Muscle of back (tissue), 13 donors: ENCODE measurements at places on chromosomes 11 and 22.

DNA sequence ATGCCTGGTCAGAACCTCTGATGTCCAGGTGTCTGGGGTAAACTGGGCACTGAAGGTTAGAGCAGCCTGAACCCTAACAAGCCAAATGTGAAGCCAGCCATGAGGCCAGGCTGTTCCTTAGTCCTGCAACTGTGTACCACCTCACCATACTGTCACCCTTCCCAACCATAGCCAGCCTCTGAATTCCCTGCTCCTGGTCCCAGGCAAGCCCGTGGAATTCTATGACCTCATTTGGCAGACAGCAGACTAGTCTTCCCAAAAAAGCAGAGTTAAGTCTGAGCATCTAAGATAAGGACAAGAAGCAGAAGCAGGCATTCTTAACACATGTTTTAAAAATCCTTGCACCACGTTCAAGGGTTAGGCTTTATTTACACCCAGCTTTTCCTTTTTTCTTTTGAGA is 134.8 kb downstream of the C11orf58 start:
- no peak for DNase-seq

GRCh38 chr11:128201009-128201408 is 386.3 kb downstream of the ETS1 start:
- DNase-seq = no peak

- DNase-seq = no peak
Observed at GRCh38 chr11:17917556-17917955, 95.3 kb downstream of the SERGEF start.

DNA sequence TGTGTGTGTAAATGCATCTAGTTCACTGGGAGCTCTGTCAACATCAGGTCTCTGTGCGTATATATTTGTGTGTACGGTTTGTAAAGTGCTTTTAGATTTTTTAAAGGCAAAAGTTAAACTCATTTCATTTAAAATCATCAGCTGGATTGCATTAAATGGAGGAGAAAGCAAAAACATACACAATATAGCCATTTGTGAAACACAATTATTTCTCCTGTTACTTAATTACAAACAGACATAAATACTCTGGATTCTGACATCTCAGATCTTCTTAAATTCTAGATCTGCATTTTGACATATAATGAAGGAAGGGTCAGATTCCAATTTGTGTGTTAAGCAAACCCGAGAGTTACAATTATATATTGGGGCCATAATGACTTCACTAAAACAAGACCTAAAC is 275.4 kb upstream of the NARS2 start:
- DNase-seq = no peak

GRCh38 chr11:76209375-76209972 is 3.2 kb upstream of the WNT11 start:
- peak; percentile 68 for DNase-seq

DNA sequence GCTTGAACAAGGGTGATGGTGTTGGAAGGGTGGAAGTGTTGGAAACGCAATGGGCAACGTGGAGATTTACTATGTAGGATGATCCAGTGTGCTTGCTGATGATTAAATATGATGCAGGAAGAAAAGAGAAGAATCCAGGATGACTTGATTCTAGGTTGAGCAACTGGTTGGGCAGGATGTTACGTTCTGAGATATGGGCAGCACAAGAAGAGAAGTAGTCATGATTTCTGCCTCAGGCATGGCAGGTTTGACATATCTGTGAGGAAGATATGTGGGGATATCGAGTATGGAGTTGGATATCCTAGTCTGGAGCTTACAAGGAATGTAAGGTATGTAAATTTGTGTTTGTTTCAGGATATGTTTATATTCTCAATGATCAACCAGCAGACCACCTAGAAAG is 1.9 kb downstream of the OR52K1 start:
- no peak for DNase-seq

GRCh38 chr11:14585438-14585837 is 58.2 kb upstream of the PDE3B start:
- DNase-seq = no peak

DNA sequence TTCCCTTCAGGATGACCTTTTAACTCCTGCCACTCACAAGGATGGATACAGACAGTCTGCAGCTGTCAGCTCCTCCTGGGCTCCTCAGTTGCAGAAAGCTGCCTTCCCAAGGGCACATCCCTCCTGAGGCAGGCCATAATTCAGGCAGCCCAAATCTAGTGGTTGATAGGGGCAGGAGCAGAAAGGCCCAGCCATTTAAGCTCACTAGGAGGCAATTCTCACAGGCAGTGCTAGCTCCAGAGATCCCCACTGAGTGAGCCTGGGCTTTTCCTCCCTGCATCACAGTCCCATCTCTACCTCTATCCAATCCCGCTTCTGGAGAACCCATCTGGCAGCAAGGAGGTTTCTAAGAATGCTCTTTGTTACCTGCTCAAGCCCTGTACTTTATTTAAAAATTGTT is 200.6 kb downstream of the ARHGAP42 start:
- DNase-seq = no peak

GRCh38 chr11:114683007-114683406 is 4.7 kb downstream of the NXPE2 start:
- no peak for DNase-seq

DNA sequence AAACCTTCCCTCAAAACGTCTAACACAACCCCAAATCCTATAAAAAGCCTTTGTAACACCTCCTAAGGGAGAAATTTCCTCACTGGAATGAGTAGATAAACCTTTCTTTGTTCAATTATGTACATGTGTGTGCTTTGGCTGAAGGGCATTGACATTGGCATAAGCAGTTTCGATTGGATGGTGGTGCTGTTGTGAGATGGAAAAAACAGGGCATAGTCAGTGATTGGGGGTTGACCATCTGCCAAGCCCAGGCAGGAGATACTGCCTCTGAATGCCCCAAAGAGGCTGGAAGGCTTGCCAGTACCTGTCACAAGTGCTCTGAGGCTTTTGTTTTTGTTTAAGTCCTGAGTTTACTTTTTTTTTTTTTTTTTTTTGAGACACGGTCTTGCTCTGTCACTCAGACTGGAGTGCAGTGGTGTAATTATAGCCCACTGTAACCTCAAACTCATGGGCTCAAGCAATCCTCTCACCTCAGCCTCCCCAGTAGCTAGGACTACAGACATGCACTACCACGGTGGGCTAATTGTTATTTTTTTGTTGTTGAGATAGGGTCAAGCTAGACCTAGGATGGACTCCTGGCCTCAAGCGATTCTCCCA is 1.2 kb upstream of the CCDC117 start:
- no peak for DNase-seq

DNA sequence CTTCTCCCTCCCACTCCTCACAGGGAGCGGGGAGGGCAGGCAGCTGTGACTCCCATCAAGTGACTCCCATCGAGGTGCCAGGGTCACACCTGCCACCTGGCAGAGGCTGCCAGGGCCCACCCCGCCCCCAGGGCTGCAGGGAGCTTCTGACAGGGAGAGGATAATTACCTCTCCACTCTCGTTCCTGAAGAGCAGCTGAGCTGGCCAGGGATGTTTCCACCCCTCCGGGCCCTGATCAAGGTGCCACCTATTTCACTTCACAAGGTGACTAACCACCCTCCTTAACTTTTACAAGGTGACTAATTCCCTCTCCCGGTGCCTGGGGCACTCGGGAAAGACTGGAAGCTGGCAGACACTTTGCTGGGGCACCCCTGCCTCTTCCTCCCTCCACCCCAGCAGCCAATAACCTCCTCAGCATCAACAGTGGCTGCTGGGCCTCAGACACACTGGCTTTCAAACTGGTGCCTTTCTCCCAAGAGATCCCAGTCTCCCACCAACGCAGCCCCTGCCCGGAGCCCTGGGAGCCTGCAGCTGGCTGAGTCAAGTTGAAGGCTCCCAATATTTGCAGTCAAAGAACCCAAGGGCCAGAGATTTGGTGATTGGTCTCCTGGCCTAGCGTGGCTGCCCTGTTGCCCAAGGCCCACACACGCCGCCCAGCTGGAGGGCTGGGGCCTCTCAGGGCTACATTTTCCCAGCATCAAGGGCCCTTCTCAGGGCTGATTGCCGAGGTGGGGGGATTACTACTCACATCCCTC is 22.0 kb upstream of the MYRF start:
- DNase-seq = no peak

DNA sequence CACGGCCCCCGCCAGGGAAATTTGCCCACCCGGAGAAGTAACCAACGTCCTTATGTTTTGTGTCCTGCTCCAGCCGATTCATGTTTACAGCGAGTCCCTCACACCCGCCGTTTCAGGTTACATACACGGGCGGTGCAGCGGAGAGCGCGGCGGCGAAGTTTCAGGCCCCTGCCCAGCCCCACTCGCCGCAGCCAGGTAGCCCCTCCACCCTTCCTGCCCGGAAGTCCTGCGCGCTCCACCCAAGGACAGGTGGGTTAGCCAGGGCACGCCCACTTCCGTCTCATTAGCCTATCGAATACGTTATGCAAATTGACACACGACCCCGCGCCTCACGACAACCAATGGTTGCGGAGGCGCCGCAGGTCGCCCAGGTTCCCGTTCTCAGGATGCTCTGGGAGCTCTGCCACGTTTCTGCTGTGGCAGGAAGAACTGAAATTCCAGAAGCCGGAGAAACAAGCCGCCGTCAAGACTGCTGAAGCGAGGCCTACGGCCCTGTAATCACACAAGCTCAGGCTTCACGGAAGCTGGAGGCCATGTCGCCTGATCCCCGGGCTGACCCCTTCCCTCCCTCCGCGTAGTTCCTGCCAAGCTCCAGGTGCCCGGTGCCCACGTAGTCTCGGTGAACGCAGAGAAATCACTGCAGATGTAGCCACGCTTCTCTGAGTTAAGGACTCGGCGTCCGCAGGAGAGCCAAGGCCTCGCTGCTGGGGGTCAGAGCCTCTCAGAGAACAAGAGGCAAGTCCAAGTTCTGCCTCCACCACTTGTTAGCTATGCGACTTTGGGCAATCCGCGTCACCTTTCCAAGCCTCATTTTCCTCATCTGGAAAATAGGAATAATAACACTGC is 22.4 kb upstream of the MYH9 start:
- peak; percentile 80 for DNase-seq

GRCh38 chr11:94217705-94218104 is 86.7 kb upstream of the IZUMO1R start:
- DNase-seq = no peak

- no peak for DNase-seq
Observed at GRCh38 chr22:35726398-35726797, 8.7 kb downstream of the APOL5 start.

DNA sequence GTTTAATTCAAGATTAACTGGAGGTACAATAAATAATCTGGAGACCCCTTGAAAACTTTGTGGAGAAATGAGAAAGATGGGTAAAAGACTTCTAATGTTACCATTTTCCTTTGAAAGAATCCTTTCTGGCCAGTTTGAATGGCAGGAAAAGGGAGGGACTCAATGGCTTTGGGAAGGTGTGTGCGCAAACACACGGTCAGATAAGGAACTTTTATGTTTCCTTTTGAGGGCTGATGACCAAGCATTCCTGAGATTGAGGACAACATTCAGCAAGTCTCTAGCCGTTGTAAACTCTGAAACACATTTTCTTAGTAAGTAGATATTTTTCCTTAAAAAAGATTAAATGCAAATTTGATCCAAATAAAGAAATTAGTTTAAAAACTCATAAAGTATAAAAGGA is 909.7 kb upstream of the TENM4 start:
- no peak for DNase-seq

DNA sequence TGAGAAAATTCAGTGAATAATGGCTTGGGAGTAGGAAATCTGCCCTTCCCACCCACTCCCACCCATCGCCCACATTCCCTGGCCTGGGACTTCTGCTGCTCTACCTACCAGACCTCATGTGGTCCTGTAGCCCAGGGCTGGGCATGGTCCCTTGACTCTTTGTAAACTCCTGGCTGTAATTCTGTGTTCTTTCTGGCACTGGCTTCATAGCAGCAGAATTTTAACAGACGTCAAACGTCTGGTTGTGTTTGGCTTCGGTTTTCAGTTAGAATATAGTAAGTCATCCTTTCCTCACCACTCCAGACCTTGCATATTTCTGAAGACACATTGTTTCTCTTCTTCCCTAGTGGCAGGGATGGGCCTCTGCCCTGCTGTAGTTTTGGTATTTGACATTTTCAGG is 210.6 kb downstream of the CSNK2A3 start:
- no peak for DNase-seq

DNA sequence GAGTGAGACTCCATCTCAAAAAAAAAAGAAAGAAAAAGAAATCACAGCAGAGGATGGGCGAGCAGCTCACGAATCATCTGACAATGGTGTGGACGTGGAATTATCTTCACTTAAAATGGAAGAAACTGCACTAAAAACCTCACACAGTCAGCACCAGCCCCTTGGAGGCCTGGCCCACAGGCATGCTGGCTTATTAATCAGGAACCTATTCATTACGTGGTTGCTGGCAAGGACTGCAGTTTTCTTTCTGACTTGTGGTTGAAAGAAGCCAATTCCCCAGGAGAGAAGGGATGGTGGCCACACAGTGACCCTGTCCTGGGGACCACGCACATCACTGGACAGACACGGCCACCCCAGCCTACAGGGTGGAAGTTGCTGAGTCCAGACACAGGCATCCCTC is 401.1 kb downstream of the CTTN start:
- DNase-seq = no peak

DNA sequence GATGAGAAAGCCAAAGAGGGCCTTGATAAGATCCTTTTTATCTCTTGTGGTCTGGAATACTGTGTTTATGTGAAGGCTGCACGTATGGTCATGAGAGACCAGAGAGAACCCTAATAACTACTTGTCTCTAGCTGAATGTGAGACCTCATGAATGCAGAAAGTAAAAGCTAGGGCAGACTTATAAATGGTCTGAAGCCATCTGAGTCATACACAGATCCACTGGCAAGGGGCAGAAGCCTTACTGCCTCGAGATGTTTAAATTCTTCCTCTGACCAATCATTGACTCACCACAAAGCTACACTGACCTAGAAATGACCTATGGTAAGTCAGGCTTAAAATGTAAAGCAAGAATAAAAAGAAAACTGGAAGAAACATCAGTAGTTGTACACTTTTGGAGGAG is 22.7 kb upstream of the OR4B1 start:
- DNase-seq = no peak

DNA sequence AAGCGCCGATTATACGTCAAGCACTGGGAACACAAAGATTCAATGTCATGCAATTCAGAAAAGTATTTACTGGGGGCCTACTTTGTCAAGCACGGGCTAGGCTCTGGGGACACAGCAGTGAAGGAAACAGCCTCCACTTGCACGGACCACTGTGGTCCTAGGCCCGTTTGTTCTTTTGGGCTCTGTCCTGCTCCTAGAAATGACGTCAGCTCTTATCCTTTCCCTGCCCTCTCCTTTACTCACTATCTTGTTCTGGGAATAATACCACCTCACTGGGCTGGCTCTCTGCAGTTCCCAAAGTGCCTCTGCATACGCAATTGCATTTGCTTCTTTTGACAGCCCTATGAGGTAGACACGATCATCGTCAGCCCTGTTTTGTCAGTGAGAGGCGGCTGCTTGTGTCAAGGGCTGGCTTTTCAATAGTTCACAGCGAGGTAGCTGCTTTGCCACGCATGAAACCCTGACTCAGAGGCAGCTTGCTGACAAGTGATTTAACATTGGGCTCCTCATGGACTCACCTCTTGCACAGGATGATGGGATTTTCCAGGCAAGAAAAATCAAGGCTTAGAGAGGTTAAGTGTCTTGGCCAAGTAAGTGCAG is 22.9 kb upstream of the IGSF22 start:
- no peak for DNase-seq

DNA sequence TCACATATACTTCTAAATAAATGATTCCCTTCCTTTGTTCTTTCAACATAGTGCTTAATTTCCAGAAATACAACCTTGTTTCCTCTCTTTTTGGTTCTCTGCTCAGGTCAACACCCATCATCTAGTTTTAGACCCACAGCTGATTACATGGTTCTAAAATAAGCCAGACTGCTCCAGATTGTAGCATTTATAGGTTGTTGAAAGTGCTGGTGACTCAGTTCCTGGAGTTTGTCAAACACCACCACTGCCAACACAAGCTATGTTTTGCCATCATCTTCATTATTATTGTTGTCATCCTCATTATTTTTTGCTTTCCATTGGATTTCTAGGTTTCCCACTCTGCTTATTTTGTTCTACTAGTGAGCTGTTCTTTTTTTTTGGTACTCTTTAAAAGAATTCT is 22.3 kb upstream of the MMP20 start:
- no peak for DNase-seq
